Ovary (tissue), 10 donors: ENCODE measurements at places on chromosomes 2 and 18.

- DNase-seq = no peak
Measured at GRCh38 chr2:154392256-154392655, 306.2 kb upstream of the KCNJ3 start.

- no peak for DNase-seq
Measured at GRCh38 chr18:56407646-56408180, 230.7 kb downstream of the TXNL1 start.

DNA sequence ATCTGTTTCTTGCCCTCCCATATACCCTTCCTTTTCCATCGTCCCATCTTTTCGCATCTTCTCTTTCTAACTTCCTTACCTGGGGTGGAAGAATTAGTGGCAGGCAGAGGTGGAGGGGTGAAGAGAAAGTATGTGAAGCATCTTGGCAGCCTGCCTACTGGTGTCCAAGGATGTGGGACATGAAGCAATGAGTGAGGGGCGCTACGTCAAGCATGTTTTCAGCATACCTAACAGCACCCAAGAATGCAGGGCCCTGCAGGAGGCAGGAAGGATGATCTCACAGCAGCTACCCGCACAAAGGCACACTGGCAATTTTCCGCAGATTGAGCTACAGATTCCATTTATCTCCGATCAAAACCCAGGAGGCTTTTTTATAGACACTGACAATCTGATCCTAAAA, 42.2 kb downstream of the METTL4 start:
- no peak for DNase-seq

GRCh38 chr2:12538138-12538694, 178.5 kb upstream of the TRIB2 start:
- no peak for DNase-seq

DNA sequence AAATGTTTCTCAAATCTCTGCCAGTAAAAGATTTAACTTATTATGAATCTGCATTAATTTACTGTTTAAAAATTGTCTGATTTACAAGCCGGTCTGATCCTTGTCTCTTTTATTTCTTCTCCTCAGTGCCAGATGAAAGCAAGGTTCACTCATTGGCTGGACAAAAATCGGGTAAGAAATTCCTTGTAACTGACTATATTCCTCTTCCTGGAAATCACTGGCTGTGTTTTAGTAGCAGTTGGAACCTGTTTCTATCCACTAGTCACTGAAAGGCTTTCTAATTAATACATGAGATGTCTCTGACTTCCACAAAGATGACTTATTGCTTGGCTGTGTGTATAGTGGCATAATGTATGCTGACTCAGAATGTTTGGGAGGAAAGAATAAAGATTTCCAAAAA, 436.6 kb upstream of the NRP2 start:
- DNase-seq = no peak

DNA sequence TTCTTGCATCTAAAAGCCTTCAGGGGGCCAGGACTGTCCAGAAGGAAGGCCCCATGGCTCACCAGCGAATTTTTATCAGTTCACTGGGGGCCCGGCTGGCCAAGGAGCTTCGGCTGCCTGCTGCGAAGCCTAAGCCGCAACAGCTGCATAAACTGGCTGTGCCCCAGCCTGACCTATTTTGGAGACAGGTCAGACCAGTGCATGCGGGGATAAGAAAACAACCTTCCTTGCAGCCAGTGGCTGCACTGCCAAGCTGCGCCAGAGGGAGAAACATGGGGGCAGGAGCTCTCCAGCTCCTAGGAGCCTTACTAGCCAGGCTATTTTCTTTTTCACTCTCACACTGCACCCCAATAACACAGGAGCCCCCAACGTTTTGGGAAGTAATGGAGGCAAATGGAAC, 15.2 kb downstream of the PAX3 start:
- DNase-seq = no peak

- no peak for DNase-seq
Measured at GRCh38 chr2:183522489-183523266, 398.4 kb downstream of the NUP35 start.

- DNase-seq = no peak
Measured at GRCh38 chr18:74608681-74609080, 11.0 kb downstream of the ZNF407 start.

GRCh38 chr18:77110400-77110799, 22.2 kb downstream of the MBP start:
- no peak for DNase-seq

DNA sequence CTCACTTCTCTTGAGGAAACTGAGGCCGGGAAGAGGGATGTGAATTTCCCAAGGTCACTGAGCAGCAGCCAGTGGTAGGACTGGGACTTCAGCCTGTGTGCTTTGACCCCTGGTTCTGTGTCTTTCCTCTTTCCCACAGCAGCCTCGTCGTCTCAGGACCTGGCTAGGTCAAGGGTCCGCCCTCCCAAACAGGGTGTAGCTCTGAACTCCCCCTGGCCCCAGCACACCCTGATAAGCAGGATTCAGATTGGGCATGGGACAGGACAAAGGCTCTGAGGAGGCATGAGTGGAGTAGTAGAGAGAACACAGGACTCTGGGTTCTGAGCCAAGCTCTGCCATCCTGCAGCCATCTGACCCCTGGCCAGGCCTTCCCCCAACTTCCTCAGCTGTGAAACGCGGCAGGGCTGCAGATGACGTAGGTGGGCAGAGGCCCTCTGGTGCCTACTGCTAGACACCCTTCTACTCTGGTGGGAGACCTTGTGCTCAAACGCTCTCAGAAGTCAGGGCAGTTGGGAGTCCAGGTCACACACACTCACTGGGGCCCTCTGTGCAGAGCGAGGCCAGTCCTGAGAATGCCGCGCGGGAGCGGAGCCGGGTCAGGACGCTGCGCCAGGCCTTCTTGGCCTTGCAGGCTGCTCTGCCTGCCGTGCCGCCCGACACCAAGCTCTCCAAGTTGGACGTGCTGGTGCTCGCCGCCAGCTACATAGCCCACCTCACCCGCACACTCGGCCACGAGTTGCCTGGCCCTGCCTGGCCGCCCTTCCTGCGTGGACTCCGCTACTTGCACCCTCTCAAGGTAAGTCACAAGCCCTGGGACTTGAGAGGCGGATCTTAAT, 984 bp downstream of the TCF23 start:
- DNase-seq = peak; percentile 69

DNA sequence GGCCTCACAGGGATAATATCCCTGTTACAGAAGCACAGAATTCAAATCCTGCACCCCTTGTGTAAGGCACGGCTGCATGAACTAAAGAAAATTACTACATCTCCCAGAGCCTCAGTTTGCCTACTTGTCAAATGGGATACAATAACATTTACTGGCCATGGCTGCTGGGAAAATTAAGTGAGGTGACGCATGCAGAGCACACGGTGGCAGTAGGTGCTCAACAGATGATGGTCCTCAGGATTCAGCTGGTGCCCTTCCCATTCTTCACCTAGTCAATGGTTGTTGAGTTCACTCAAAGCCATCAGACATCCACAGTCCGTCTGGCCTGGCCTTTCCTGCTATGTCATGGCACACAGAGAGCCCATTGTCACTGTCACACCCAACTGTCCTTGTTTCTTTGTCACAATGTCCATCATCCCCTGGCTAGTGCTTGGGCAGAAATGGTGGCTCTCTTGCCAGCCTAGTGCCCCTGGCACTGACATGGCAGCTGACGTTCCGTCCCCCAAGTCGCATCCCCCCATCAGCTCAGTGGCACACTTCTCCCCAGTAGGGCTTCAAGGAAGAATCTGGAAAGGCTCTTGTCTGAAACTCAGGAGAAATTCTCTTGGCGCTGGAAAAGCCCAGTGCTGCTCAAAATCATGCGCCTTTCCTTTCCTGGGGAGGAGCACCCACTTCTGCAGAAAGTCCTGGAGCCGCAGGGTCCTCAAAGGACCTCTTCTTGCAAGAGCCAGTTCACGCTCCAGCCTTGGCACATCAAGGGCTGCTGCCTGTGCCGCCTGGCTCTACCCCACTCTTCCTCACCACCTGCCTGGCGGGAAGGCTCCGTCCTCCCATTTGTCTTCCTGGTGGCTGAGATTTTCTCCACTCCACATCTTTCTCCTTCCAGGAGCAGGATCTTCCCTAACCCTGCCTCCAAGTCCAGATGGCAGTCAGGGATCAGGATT, 55.9 kb upstream of the SLC66A3 start:
- no peak for DNase-seq
